ENCODE measurements at places on chromosomes 16 and 17.

- peak; percentile 75 for DNase-seq
These were observed 213.9 kb downstream of the MRTFB start for GRCh38 chr16:14284930-14285512.

GRCh38 chr16:7236824-7237410 lies 95.7 kb upstream of the RBFOX1 start:
- DNase-seq, result no peak

GRCh38 chr16:85530370-85530739 lies 82.8 kb upstream of the GSE1 start:
- no peak for DNase-seq

GRCh38 chr17:54948380-54948779 lies 20.1 kb downstream of the COX11 start:
- peak; percentile 98 for DNase-seq

GRCh38 chr17:48505788-48506187 lies 25.0 kb downstream of the HOXB1 start:
- DNase-seq, result peak; percentile 86

DNA sequence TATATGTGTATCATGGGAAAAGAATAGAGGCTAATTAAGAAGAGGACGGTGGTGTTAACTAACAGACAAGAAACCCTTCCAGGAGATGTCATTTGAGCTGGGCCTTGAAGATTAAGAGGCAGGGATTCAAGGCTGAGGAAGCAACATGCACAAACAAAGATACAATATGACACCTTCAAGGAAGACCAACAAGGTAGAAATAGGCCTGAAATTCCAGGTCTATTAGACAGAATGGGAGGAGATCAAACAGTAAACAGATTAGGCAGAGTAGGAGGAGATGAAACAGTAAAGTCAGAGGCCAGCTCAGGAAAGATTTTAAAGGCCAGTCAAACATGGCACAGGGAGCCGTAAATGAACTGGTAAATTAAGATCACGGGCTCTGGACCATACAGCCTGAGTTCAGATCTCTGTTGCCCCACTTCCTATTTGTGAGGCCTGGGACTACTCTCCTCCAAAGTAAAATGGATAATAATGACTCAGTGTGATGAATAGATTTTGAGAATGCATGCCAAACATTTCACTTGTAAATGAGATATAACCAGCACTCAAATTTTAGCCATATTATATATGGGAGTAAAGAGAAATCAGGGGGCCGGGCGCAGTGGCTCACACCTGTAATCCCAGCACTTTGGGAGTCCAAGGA lies 38.9 kb downstream of the USP31 start:
- peak; percentile 15 for DNase-seq

GRCh38 chr16:55836158-55836611 lies 3.3 kb upstream of the CES1 start:
- no peak for DNase-seq

DNA sequence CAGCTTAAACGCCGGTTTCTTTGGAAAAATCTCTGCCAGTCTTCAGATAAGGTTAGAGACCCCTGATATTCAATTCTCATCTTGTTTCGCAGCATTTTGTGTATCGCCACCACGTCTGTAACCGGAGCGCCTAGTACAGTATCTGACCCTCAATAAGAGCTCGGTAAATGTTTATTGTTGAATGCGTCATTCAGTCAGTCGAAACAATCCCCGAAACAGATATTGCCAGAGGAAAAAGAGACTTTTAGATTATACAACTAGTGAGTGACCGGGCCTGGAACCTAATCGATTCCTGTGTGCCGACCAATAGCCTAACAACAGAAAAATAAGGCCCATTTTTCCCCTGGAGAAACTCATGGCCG lies 626 bp downstream of the PELP1 start:
- no peak for DNase-seq

GRCh38 chr16:10314811-10315210 lies 71.0 kb upstream of the ATF7IP2 start:
- DNase-seq, result peak; percentile 31

- peak; percentile 53 for DNase-seq
These were observed 7.5 kb downstream of the NFE2L1 start for GRCh38 chr17:48055531-48056245.

DNA sequence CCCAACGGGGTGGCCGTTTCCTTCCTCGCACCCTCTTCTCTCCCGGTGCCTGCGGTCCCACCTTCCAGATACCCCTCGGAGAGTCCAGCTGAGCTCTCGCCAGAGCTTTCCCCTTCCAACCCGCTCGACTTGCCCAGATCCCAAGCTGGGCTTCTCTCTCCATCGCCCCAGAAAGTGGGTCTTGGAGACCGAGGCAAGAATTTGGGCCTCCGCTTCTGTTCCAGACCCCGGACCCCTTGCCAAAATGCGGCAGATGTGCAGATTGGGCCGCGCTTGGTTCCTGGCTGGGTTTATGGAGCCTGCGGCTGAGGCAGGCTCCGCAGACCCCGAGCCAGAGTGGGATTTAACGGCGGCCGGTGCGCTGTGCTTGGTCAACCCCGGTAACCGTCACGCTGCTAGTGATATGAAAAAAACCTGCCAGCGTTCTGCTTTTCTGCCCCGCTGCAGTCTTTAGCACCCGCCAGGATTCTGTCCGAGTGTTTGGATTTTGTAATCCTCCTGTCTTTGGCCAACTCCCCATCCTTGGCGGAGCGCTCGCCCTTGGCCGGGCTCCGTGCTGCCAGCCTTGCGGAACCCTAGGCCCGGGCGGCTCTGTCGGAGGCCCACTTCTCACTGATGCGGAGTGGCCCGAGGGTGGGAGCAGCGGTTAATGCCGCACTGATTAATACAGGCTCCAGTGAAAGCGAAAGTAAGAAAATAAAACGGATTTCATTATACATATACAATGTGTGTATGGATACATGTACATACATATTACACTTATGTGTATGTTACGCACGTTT lies 754 bp upstream of the SLFN11 start:
- DNase-seq, result peak; percentile 57

DNA sequence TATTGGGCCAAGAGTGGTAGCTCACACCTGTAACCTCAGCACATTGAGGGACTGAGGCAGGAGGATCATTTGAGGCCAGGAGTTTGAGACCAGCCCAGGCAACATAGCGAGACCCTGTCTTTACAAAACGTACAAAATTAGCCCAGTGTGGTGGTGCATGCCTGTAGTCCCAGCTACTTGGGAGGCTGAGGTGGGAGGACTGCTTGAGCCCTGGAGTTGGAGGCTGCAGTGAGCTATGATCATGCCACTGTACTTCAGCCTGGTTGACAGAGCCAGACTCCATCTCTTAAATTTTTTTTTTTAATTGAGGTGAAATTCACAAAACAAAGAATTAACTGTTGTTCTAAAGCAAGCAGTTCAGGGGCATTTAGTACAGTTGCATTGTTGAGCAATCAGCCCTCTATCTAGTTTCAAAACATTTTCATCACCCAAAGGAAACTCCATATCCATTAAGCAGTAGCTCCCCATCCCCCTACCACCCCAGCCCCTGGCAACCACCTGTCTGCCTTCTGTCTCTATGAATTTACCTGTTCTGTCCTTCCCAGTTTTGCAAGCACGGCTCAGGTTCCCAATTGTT lies 15.6 kb downstream of the SNX29 start:
- DNase-seq, result peak; percentile 23

GRCh38 chr17:21061971-21062526 lies 19.2 kb upstream of the USP22 start:
- no peak for DNase-seq

- DNase-seq, result no peak
These were observed 3.3 kb upstream of the SLC16A3 start for GRCh38 chr17:82225368-82226029.

DNA sequence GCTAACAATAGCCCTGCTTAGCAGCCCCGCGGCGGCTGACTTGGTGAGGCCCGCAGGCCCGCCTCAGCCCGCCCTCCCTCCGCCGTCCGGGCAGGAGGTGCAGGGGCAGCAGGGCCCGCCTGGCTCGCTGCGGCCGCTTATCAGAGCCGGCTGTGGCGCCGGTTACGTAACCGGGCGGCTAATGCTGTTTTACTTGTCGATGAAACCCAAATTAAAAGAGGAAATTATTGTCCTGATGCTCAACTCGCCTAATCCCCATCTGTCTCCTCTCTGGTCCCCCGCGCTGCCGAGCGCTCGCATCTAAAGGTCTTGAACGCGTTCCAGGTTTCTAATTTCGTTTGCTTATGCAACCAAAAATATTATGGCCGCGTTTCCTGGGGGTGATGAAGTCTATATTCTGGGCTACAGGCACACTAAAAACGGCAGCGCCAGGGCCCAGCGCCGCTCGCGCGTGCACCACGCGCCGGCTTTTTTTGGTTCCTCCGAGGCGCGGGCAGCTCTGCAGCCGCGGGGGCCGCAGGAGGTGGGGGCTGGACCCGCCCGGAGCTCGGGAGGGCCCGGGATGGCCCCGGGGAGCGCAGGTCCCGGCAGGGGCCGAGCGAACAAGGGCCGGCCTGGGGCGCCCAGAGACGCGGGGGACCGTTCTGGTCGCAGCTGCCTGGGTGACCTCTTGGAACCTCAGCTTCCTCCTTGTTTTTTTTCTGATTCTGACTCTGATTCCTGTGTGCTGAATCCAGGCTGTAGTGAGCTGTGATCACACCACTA lies 65.2 kb upstream of the TOB1 start:
- peak; percentile 93 for DNase-seq

- peak; percentile 22 for DNase-seq
These were observed 88.4 kb downstream of the PLXDC1 start for GRCh38 chr17:39062846-39063680.

DNA sequence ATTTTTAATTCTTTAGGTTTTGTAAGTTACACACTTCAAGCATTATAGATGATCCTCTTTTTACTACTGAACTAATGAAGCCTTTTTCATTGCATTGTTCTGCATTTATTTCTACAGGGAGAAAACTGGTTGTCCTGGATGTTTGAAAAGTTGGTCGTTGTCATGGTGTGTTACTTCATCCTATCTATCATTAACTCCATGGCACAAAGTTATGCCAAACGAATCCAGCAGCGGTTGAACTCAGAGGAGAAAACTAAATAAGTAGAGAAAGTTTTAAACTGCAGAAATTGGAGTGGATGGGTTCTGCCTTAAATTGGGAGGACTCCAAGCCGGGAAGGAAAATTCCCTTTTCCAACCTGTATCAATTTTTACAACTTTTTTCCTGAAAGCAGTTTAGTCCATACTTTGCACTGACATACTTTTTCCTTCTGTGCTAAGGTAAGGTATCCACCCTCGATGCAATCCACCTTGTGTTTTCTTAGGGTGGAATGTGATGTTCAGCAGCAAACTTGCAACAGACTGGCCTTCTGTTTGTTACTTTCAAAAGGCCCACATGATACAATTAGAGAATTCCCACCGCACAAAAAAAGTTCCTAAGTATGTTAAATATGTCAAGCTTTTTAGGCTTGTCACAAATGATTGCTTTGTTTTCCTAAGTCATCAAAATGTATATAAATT lies 53.0 kb downstream of the TUBD1 start:
- DNase-seq, result peak; percentile 47

- DNase-seq, result no peak
These were observed 11.7 kb upstream of the ST6GALNAC2 start for GRCh38 chr17:76597156-76598003.

DNA sequence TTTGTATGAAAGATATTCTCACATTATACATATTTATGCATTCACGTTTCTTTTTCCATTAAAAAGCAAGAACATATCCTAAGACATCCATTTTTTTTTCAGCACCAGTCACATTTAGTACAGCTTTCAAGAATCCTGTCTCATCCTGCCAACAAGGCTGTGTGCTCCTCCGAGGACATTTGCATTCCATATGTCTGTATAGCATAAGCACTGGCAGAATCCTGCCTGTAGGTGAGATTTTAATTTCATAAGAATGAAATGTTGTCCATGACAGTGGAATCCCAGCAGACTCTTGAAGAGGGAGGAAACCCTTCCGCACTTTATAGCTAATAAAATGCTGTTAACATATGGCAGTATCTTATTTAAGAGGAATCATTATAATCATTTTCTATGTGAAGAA lies 2.9 kb upstream of the PMP22 start:
- DNase-seq, result no peak

DNA sequence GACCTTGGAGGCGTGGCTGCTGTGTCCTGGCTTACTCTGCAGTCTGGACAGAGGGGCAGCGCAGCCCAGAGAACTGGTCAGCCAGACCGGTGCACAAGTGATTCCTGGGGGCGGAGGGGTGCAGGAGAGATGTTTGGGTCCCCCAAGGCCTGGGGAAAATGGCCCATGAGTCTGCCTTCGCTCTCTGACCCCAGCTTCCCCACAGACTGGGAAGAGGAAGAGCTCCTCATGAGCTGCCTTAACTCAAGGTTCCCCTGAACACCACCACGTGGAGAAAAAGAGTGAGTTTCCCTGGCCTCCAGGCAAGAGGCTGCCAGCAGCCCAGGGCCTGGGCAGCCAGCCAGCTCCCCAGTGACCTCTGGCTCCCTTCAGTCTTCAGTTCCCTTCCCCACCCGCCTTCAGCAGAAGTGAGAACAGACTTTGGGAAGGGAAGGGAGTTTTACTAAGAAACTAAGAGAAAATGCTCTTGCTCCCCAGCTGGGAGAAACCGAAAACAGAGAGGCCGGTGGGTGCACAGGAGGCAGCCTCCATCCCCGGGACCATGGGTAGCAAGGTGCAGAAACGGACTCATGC lies 2.0 kb upstream of the C17orf99 start:
- peak; percentile 77 for DNase-seq

DNA sequence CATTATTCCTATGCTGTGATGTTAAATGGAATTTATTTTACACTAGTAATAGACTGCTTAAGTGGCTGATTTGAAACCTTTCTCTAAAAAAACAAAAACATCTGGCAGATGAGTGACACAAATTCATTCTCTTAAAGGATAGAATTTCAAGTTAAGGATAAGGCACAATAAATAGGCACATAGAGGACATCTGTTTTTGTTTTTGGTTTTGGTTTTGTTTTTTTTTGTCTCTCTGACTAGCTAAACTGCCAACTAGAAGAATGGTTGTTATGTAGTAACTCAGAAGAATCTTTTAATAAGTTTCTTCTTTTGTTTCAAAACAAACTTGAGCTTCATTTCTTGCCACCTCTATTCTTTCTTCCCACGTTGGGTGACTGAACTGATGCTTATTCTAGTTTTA lies 5.1 kb upstream of the VPS4A start:
- DNase-seq, result no peak

GRCh38 chr16:54283725-54284318 lies 2.8 kb downstream of the IRX3 start:
- no peak for DNase-seq

DNA sequence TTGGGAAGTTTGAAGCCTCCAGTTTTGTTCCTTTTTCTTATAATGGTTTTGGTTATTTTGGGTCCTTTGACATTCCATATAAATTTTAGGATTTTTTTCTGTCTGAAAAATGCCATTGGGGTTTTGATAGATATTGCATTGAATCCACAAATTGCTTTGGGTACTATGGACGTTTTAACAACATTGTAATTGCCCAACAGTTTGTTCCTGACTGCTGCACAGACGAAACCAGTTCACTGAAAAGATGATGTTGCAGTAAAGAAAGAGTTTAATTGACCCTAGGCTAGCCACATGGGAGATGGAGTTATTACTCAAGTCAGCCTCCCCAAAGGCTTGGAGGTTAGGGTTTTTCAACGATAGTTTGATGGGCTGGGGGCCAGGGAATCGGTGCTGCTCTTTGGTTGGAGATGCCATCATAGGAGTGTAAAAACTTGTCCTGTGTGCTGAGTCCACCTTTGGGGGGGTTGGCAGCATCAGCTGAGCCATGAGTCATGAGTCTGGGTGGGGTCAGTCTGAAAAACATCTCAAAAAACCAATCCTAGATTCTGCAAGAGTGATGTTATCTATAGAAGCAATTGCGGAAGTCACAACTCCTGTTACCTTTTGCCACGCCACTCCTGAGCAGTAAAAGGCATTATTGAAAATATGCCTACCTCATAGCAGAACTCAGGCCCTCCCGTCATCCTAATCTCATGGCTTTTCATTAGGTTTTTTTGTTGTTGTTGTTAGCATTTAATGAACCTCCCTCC lies 2.7 kb upstream of the PRSS41 start:
- DNase-seq, result no peak
